ENCODE measurements at places on chromosomes 6 and 20.

GRCh38 chr6:78908621-78909020 lies 41.3 kb downstream of the IRAK1BP1 start:
- DNase-seq = no peak

DNA sequence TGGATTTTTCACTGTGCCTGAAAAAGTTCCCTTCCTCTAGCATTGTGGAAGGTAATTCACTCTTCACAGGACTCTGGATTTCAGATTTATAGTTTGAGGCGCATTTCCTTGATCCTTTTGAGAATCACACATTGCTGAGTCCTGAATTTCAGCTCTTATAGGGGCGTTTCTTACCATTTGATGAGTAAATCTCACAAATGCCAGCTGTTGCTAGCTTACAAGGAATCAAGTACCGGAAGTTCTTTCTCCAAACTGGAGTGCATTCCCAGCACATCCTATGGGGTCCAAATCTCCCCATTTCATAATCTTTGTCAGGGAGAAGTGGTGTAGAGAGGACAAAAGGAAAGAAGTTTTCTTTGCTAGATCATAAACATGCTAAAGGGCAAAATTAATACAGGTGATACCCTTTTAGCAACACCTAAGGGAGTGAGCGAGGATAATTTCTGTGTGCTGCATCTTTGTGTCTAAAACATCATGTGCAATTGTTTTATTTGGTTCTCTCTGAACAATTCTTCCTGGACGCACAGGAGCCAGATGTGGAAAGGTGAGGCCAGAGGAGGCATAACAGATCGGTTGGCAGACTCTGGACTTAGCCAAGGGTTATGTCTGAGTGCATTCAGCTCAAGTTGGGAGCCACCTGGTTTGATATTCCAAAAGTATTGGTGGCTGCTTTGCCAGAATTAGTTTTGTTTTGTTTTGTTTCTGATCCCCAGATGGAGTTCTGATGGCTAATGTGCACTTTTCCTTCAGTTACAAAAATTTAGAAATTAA lies 37.4 kb upstream of the EYA2 start:
- DNase-seq = no peak

DNA sequence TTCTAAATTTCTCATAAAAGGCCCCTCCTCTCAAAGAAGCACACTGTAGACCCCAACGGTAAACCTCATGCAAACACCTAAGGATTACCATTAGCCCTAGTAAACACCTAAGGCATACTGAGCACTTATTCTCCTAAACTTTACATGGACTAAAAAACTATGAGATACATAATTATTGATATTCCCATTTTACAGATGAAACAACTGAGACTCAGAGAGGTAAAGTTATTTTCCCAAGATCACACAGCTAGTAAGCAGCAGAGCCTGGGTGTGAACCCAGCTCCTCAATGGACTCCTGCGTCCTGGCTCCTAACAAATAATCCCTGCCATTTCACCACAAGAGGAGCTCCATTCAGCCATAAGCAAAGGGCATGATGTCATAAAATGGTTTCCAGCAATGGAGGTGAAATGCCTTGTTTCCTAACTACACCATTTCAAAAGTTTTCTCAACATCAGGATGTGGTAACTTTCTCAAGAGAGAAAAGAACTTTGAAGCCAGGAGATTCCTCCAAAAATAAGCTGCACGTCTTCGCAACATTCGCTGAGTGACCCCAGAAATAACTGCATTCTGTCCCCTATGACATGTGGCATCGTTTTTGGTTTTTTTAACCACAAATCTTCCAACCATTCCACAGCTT lies 4.1 kb downstream of the ATP9A start:
- DNase-seq = no peak

- DNase-seq = no peak
These were observed 16.1 kb upstream of the ZBTB22 start for GRCh38 chr6:33333666-33334065.

GRCh38 chr6:109660526-109661320 lies 30.3 kb downstream of the AK9 start:
- DNase-seq = no peak

DNA sequence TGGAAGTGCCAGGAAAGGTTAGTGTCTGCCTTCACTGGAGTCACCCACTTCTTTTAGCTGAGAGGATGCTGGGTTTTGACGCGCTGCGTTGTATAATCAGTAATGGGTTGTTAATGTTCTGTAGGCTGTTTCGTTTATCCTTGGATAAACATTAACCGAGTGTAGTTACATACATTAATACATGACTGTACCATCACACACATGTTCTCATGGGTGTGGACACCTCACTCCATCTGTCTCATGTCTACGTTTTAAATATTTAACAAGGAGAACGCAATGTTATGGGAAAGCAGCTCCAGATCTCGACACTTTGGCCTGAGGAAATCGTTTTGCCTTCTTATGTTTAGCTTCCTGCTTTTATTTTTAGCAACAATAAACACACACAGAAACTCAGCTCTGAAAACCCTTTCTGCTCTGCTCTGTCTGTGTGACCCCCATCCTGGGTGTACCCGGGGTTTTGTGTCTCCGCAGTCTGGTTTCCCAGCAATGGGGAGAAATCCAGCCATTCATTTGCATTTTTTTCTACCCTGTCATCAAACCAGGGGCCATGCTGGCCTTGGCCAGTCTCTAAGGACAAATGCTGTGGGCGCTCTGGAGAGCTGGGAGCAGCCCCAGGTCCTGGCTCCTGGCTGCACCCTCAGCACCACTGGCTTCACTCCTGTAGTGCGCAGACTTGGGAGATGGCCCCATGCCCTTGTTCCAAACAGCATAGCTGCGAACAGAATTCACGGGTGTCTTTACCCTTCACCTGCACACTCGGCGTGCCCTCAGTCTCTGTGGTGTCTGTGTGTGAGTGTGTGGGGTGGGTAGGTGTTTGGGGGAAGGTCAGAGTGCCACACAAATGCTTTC lies 110.8 kb downstream of the ERMARD start:
- DNase-seq = no peak

DNA sequence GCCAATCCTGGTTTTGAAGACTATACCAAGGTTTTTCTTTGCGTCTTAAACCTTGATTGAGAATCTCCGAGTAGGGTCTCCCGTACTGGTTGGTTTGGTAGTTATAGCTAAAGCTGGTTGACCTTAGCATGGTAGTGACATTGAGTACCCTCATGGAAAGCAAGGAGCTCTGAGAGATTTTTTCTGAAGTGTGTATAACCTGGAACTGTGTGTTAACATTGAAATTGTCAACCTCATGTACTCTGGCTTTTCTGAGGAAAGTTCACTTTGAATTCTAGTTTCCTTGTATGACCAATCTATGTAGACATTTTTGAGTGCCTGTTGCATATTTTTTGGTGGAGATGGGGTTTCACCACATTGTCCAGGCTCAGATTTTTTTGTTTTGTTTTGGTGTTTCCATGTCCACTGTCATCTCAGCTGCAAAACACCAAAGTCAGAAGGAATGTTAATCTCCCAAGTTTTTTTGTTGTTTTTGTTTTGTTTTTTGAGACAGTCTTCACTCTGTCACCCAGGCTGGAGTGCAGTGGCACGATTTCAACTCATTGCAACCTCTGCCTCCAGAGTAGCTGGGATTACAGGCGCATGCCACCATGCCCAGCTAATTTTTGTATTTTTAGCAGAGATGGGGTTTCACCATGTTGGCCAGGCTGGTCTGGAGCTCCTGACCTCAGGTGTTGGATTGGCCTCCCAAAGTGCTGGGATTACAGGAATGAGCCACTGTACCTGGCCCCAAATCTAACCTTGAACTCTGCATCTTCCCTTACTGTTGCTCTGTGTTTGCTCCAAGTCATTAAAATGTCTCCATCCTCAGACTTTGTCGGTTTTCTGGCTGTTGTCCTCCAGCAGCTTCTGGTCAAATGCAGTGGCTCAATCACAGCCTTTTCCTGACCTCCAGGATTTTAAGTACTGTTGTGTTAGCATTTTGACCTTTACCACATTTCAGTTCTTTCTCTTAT lies 4.3 kb downstream of the RPS12 start:
- no peak for DNase-seq

- no peak for DNase-seq
These were observed 79.7 kb upstream of the FYN start for GRCh38 chr6:111952821-111953540.

- DNase-seq = no peak
These were observed 4.9 kb upstream of the ADA start for GRCh38 chr20:44656448-44656847.

DNA sequence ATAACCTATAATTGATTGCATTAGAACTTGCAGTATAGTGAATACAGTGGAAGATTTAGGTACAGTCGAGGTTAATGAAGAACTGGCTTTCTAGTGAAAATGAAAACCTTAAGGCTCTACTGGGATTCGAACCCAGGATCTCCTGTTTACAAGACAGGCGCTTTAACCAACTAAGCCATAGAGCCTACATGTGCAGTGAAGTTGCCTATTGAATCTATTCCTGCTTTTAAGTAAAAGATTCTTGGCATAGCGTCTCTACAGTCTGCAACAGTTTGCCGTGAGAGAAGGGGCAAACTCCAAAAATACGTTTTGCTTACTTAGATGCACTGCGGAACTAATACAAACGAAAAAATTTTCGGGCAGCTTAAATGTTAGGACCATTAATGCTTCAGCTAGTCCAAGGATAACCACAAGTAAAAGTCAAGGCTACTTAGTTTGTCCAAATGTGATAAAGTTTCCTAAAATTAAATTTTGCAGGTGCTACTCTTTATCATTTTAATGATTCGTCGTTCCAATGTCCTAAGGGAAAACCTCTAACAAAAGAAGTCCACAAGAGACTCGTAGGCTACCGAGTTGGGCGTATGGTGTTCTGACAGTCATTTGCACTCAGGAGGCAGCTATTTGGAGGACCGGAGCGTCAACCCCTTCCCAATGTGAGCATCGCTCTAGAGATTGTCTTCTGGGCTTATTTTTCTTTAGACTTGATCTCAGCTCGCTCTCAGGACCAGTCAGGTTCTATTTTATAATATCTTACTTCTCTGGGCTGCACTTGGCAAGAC lies 31.3 kb upstream of the ZSCAN23 start:
- DNase-seq = peak; percentile 56

Measured in amniotic stem cell (primary cell).